ENCODE measurements at places on chromosomes 3 and 15. TPM values are rescaled to one million over a fixed set of nuclear protein-coding genes. Genes with fewer than 3 reads are reported as not detected.

GRCh38 chr15:50355619-50355905 lies 564 bp upstream of the GABPB1 start:
- peak overlapping the region; percentile 98 for H3K4me3 ChIP-seq
- no peak for DNase-seq
- H3K4me1 ChIP-seq, result peaks cover 33% of the 10 kb centered on the region
- no peaks in the 10 kb centered on the region for H3K27me3 ChIP-seq

DNA sequence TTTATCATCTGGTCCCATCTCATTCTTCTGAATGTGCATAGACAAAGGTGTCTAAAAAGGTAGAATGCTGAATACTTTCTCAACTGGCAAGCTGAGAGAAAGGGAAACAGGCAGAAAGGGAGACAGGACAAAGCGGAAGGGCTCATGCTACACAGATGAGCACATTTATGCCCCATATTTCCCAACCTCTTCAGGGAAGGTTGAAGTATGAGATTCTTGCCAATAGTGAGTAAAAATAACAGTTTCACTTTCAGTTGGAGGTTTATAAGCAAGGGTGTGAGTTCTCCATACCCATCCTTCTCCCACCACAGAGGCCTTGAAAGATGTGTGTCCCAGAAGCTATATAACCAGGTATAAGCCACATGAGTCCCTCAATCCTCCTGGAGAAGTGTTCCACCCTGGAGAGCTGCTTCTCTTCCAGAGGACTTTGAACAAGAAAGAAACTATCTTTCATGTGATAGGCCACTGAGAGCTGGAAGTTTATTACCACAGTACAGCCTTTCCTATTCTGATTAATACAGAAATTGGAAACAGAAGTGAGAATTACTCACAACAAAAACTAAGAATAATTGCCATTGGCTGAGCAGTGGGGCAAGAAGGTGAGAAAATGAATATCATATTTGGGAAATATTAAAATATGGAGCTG lies 709.4 kb upstream of the NR2F2 start:
- H3K4me1 ChIP-seq, result peaks cover 11% of the 10 kb centered on the region
- peak overlapping the region; percentile 14 for H3K27ac ChIP-seq
- no peak for DNase-seq
- H3K27me3 ChIP-seq, result no peaks in the 10 kb centered on the region

- H3K27me3 ChIP-seq, result no peaks in the 10 kb centered on the region
- DNase-seq, result no peak
- H3K4me1 ChIP-seq, result peaks cover 50% of the 10 kb centered on the region
- no peak overlapping the region for H3K27ac ChIP-seq
These were observed 722.0 kb upstream of the CFAP20DC start for GRCh38 chr3:59771768-59772181.

DNA sequence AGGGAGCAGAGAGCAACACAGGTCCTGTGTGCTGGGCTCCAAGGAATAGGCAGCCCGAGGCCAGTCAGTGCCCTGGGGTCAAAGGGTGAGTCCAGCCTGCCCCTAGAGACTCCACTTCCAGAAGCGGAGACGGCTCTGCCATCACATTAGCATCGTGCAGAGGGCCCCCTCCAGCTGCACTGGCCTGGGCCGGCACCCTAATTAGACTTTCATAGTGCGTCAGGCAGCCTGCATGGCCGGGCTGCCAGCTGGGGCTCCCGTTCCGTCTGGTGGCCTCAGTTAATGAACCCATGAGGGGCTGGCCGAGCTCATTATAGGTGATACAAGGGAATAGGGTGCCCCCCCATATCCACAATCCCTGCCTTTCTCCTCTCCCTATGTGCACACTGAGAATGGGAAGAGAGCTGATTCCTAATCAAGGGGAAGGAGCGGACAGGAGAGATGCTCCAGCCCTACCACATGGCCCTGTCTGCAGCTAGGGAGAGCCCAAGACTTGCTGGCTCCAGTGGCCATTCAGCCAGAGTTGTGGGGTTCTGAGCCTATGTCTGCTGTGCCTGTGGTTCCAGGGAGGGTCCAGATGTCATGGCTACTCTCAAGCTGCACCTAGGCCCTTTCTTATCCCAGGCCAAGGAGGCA lies 128.0 kb downstream of the SRGAP3 start:
- H3K27me3 ChIP-seq, result peaks cover 10% of the 10 kb centered on the region
- no peaks in the 10 kb centered on the region for H3K36me3 ChIP-seq
- no peak overlapping the region for H3K27ac ChIP-seq
- no peak overlapping the region for H3K4me3 ChIP-seq
- no peak for DNase-seq

ARIH2 gene
- 156 TPM for total RNA-seq

SPINK8 gene
- total RNA-seq, result not detected

All from activated T-helper 2 cell treated with anti-CD3 and anti-CD28 coated beads, Interferon-gamma antibody, Interleukin-2, Interleukin-4, amounts not matched to agents 10 μg/mL and 5 μg/mL and 100 μg/mL, durations not matched to agents 14 hours and 24 hours and 36 hours (primary cell).